Nucleus accumbens (tissue), 56 donors: ENCODE measurements at places on chromosomes 1 and 21.

GRCh38 chr21:14488672-14489204 lies 57.4 kb downstream of the SAMSN1 start:
- DNase-seq = no peak

- DNase-seq = no peak
These were observed 285.7 kb downstream of the S1PR1 start for GRCh38 chr1:101522486-101522885.

DNA sequence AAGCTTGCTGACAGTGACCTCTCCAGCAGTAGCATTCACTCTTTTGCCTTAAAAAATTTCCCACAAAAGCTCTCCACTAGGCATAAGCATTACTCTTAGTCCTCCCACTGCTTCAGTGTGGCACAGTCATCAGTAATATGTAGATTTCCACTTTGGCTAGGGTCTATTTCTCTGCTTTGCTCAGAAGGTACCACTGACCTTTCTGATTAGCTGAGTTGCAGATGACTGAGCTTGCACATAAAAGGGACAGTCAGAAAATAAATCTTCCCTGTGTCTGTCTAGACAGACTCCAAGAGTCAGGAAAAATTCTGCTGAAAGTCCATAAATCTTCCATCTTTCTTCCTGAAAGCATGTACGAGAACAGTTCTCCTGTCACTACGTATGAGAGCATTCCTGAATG lies 56.6 kb upstream of the APP start:
- no peak for DNase-seq

- DNase-seq = no peak
These were observed 139.5 kb upstream of the SAMSN1 start for GRCh38 chr21:14685568-14685967.

GRCh38 chr1:70140894-70141293 lies 64.5 kb downstream of the LRRC40 start:
- no peak for DNase-seq

GRCh38 chr21:38257667-38258066 lies 876 bp downstream of the KCNJ15 start:
- DNase-seq = no peak

- DNase-seq = no peak
These were observed 21.0 kb downstream of the NFYC start for GRCh38 chr1:40712405-40712944.

- DNase-seq = no peak
These were observed 43.5 kb downstream of the GBP6 start for GRCh38 chr1:89407360-89407759.

DNA sequence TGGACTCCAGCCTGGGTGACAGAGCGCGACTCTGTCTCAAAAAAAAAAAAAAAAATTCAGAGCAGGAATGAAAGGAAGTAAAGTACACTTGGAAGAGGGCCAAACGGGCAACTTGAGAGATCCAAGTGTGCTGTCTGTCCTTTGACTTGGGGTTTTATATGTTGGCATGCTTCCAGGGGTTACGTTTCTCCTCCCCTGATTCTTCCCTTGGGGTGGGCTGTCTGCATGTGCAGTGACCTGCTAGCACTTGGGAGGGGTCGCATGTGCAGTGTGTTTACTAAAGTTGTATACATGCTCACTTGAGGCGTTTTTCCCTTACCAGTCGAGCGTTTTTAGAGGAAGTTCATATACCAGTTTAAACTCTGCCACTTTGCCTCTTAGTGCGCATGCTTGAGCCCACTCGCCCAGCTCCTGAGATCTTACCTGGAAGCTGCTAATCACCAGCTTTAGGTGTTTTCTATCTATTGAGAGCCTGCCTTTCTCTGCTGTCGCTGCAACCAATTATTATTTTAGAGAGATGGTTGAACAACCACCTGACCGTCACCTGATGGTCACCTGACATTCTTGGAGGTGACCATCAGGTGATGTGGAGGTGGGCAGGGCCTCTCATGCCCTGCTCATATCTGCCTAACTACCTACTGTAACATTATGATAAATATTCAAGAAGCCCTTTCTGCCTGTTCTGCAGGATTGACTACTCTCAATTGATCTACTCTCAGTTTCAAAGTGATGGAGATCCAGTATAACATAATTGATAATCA lies 140.1 kb downstream of the MACF1 start:
- DNase-seq = no peak

DNA sequence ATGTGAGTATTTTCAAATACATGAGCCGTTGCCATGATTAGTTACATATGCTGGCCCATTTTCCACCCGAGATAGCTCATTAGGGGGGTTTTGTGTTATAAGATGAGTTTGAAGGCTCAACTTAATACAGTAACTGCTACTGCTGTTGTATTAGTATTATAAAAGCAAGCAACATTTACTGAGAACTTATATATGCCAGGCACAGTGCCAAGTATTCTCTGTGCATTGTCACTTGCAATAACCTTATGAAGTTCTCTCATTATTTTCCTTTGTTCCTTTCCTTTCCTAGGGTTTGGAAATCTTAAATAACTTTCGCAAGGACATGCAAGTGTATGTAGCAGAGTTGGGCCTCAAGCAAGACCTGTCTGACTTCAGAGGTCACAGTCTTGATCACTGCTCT lies 107.9 kb downstream of the RYR2 start:
- no peak for DNase-seq

- no peak for DNase-seq
These were observed 46.4 kb downstream of the ABCG1 start for GRCh38 chr21:42265231-42265812.

GRCh38 chr1:36157115-36157903 lies 1.3 kb downstream of the MAP7D1 start:
- DNase-seq = peak; percentile 54
